ENCODE measurements at places on chromosomes 1 and 21. TPM values are rescaled to one million over a fixed set of nuclear protein-coding genes. Genes with fewer than 3 reads are reported as not detected.

GRCh38 chr1:65509912-65510680, 89.6 kb downstream of the LEPR start:
- no peak for DNase-seq

GRCh38 chr1:183730107-183730724, 74.7 kb upstream of the RGL1 start:
- DNase-seq, result no peak

DNA sequence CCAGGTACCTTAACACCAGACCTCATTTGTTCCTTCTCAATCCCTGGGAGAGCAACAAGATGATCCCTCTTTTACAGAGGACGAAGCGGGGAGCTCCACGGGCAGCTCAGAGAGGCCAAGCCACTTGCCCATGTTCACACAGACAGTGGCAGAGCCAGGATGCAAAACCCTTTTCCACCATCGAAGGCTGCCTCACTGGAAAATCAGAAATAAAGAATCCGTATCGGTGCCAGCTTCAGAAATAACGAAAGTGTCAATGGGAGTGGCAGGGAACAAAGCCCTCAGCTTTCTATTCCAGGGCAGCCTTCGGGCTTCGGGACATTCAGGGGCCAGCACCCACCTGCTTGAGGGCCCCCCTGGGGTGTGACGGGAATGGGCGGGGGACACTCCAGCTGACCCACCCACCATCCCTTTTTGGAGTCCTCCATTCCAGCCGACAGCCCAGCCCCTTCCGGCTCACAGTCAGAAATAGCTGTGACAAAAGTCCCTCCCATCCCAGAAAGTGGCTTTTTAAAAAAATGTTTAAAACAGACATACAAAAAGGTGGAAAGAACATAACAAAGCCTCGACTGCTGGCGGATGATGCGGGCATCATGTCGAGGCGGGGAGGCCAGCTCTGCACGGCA, 6.0 kb downstream of the IFFO2 start:
- no peak for DNase-seq

DNA sequence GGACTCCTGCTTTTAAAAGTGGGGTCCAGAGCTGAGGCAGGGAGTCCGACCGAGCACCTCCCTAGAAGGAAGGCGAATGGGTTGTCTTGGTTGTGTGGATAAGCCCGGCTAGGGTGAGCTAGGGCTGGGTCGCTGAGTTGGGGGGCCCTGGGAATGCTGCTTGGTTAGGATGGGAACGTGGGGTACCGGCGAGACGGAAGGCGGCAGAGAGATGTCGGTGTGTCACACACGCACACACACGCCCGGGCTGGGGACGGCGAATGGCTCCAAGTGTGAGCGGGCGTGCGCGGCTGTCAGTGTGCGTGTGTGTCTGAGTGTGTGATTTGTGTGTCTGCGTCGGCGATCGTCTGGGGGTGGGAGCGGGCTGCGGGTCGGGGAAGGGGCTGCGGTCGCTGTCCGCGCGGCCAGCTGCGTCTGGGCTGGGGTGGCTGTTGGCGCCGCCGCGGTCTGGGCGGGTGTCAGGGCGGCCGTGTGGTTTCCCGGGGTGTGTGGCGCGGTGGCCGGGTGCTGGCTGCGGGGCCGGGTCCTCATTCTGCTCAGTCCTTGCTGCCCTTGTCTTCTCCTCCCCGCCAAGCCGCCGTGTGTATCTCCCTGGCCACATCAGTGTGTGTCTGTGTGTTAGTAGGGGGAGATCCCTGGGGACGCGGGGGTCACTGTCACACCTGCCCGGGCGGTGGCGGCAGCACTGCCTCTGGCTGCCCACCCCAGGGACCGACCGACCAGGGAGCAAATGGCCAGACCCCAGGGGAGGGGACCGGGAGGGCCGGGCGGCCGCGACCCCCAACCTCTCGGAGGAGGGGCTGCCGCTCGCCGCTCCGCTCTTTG, 1.1 kb downstream of the EFNA3 start:
- DNase-seq, result no peak

DNA sequence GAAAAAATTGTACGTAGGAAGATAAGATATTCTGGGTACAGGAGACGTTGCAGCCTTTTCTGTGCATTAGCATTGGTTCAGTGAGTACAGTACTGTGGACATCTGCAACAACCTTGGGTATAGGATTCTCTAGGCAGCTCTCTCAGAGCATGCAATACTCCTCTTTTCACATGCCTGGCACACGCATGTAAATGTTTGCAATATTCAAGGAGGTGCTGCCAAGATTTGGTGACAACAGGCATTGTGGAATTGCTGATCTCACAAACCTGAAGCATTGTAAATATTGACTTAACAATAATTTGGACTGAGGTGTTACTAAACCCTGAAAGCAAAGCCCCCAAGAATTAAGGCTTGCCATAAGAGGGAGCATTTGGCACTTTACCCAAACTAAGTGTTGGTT, 126.8 kb downstream of the GRIK1 start:
- no peak for DNase-seq

DNA sequence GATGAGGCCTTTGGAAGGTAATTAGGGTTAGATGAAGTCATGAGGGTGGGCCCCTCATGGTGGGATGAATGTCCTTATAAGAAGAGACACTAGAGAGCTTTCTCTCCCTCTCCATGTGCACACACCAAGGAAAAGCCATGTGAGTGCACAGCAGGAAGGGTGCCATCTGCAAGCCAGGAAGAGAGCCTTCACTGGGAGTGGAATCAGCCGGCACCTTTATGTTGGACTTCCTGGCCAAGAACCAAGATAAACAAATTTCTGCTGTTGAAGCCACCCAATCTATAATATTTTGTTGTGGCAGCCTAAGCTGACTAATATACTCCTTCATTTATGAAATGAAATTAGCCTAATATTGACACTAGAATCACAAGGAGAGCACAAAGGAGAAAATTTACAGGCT, 38.2 kb upstream of the PKP1 start:
- DNase-seq, result no peak

GRCh38 chr1:14773396-14774025, 175.0 kb downstream of the KAZN start:
- no peak for DNase-seq

- no peak for DNase-seq
Observed at GRCh38 chr1:24503059-24503751, 569 bp downstream of the RCAN3 start.

The AADACL4 gene
- not detected for polyA plus RNA-seq

The RNF186 gene
- 12.2 TPM for polyA plus RNA-seq

The FOXO6 gene
- 8.5 TPM for polyA plus RNA-seq

All from muscle of arm (tissue), 14 donors.